Peyer's patch (tissue), 4 donors: ENCODE measurements at places on chromosomes 12 and 14. TPM values are rescaled to one million over a fixed set of nuclear protein-coding genes. Genes with fewer than 3 reads are reported as not detected.
A peak's percentile ranks its signal among the peaks of the same experiment; 100 is the strongest.

Gene FAIM2
- 2.4 TPM for total RNA-seq

Gene KRT73
- 1.2 TPM for total RNA-seq

Gene B3GNT4
- not detected for total RNA-seq

Gene PPP2R3C
- total RNA-seq = 20.1 TPM

Gene FITM1
- 11.3 TPM for total RNA-seq

Gene TMEM63C
- 3.3 TPM for total RNA-seq

Gene MYH6
- not detected for total RNA-seq

Gene EML5
- 1.7 TPM for total RNA-seq

Gene ASCL1
- total RNA-seq = not detected

GRCh38 chr12:94618995-94619695 is 31.2 kb downstream of the TMCC3 start:
- peak; percentile 72 for DNase-seq

DNA sequence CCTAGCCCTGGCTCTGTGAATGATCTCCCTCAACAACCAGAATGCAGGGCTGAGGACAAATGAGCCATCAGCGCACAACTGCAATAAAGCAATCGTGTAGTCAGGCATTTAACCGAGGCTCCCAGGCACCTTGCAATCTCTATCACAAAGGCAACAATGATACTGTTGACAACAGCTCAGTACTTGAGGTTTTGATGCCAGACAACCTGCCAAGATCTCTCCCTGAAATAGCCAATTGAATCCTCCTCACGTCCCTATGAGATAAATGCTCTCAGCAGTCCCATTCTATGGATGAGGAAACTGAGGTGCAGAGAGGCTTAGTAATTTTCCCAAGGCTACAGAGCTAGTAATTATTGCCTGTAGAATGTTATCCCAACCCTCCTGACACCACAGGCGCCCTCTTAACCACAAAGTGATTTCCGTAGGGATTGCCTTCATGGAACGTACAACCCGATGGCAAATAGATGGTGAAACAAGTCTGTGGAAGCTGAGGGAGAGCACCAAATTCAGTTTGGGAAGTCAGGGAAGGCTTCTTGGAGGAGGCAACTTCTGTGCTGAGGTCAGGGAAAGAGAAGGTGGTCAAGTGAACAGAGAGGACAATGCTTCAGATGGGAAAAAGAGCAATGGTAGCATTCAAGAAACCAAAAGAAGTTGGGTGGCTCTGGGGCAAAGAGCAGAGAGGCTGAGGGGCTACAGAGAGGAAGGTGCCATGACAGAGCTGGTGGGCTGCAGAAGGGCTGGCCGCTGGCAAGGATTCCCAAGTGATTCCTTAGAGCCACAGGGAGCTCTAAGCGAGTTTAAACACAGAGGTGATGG is 12.6 kb downstream of the SERPINA3 start:
- DNase-seq = no peak

GRCh38 chr12:57226588-57227314 is 2.8 kb upstream of the SHMT2 start:
- no peak for DNase-seq

GRCh38 chr14:99057576-99058083 is 214.4 kb downstream of the BCL11B start:
- DNase-seq = no peak

DNA sequence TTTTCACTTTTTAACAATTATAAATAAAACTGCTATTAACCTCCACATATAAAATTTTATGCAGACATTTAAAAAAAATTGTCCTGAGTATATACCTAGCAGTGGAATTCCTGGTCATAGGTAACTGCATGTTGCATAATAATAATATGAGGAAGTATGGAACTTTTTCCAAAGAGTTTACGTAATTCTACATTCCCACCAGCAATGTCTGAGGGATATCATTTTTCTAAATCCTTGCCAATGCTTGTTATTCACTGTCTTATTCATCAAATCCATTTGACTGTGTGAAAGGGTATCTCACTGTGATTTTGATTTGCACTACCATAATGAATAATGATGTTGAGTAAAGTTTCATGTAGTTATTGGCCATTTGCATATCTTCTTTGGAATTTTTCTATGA is 393.8 kb downstream of the LRFN5 start:
- DNase-seq = no peak

DNA sequence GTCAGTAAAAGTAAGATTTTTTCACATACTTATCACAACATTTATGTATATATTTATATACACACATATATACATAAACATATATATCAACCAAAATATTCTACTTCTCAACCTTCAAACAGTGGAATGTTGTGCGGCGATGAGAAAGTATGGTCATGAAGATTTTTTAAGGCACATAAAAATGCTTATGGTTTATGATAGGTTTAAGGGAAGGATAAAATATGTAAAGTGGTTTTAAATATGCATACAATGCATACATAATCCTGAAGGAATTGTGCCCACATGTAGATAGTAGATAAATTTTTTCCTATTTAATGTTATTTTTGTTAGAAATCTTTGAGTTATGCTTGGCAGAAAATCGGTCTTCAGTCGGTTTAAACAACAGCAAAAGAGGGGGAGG is 182.7 kb downstream of the ANO6 start:
- no peak for DNase-seq

GRCh38 chr14:77498120-77498979 is at the start of gene ISM2:
TSS of gene ISM2 (minus strand) at chr14:77498816. CDS start at chr14:77498793, 23 bp downstream.
- peak; percentile 65 for DNase-seq

GRCh38 chr12:5807090-5807414 is 138.0 kb downstream of the ANO2 start:
- no peak for DNase-seq

- DNase-seq = peak; percentile 50
Observed at GRCh38 chr14:39229222-39229543, 4.5 kb upstream of the MIA2 start.

DNA sequence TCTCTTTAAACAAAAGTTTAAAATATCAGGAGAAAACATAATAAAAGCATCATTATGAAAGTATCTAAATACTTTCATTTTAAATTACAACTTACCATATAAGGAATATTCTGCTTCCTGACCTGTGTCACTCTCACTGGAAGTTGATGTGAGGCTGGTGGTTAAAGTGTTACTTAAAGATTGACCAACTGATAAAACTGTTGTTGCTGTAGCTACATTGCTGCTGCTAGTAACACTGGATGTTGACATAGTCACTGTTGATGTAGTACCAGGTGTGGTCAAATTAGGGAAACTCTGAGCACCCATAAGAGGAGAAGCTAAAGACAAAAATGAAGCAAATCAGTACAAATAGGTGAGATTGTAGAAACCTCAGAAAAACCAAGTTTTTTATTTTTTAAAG is 79.9 kb downstream of the HECTD1 start:
- DNase-seq = no peak

DNA sequence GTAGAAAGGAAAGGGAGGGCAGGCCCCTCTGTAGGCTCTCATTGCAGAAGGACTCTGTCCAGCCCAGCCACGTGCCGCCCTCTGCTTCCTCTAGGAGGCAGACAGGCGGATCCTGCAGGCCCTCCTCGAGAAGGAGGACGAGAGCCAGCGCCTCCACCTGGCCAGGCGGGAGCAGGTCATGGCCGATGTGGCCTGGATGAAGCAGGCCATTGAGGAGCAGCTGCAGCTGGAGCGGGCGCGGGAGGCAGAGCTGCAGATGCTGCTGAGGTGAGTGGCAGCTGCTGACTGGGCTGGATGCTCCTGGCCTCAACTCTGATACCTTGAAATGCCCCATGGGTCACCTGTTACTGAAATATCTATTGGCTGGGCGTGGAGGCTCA is 10.9 kb downstream of the TCHP start:
- DNase-seq = peak; percentile 58

DNA sequence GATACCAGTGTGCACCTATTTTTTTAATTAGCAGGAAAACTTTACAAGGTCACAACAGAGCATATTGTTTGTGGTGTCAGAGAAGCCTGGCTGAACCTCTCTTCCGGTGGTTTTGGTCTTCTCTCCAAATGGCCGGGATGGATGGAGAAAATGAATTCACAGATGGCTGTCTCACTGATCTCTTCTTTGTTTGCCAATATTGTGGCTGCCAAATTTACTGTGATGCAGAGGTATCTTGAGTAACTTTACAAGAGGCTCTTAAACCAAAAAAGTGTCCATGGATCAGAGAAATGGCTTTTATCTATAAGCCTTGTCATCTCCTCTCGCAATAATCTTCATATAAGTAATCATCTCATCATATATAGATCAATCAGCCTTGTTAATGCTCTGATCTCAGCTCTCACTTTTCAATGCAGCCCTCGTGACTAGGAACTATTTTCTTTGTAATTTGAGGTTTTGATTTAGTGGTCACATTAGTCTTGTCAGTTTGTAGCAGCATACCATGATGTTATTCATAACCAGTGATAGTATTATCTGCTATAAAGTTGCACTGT is 308.1 kb downstream of the EGLN3 start:
- DNase-seq = no peak

DNA sequence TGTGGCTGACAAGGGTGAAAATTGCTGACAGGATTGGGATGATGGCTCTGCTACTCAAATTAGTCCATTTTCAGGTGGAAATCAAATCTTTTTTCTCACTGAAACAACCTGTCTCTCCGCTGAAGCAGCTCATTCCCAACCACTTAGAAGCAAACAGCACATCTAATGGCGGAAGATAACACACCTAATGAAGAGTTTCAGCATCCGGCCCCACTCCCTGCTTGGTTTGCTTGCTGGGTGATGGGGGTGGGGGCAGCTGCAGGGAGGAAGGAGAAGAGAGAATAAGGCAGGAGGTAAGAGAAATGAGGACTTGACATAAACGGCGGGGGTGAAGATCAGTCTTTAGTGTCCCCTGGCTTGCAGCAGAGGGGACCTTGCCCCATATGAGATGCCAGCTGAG is 4.0 kb downstream of the SYNDIG1L start:
- DNase-seq = no peak

DNA sequence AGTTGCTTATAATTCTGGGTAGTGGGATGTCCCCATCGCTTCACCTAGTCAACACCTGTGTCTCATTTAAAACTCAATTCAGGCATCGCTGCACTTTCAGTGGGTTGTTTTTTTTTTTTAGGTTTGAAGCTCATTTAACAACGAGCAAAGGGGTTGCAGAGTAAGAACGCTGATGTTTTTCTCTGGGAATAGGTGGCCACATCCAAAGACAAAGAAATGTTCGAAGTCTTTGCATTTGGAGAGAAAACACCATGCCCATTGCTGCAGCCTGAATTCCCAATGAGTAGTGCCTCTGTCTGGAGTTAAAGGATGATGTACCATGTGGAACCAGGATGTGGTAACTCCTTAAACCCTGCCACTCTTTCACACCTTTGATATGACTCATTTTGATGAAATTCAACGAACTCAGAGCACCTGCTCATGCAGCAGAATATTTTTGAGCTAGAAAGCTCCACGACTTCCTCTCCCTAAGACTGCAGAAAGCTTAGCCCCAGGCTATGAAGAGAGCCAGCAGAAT is 35.1 kb upstream of the BATF start:
- no peak for DNase-seq

DNA sequence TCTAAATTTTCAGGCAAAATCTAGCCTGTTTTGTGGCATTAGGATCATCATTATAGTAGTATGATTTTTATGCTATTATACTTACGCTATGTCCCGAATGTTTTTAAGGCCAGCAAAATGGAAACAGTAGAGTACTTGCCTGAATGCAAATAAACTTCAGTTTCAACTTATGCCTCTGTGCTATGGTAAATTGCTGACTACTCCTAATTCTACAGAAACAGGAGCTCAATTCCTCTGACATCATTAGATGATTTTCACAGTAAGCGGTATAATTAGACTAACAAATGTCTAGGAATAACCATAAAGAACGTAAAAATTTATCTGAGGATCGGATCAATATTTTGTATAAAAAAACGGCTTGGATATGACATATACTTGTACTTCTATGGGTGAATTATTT is 270.0 kb downstream of the EGLN3 start:
- no peak for DNase-seq

GRCh38 chr12:19432309-19433170 is 6.8 kb upstream of the AEBP2 start:
- DNase-seq = no peak

DNA sequence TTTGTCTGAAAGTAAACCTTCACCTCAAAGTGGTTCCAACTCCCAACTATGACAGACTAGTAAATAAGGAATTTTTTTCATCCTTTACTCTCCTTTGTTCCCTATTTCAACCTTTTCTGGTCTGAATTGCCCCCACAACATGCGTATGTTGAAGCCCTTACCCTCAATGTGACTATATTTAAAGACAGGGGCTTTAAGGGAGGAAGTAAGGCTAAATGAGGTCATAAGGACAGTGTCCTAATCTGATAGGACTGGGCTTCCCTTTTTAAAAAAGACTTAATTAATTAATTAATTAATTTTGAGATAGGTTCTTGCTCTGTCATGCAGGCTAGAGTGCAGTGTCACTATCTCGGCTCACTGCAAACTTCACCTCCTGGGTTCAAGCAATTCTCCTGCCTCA is 86.3 kb downstream of the VCPKMT start:
- DNase-seq = no peak

- DNase-seq = no peak
Observed at GRCh38 chr12:65946821-65947220, 122.5 kb downstream of the HMGA2 start.

DNA sequence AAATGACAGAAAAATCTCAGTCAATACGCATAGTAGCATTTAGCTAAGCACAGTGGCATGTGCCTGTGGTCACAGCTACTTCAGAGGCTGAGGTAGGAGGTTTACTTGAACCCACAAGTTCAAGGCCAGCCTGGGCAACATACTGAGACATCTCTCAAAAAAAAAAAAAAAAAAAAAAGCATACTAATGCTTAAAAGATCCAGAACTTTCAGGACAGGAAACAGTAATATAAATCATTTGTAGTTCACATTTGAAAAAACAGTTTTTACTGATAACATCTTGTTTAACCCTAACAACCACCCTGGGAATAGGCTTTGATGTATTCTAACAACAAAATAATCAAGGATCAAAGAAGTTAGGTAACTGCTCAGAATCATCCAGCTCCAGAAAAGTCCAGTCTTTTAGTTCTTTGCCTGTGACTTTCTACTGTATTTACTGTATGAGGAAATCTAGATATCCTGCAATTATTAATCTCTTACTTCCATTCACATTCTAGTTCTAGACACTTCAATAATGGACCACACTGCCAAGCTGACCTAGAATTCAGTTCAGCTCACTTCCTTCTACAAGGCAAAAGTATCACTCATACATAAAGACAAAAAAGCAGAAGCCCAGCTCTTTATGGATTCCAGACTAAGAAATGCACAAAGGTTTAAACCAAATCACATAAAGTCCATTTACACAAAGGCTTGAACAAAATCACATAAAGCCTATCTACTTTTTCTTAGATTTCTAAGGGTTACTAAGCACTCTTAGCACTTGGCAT is 28.5 kb downstream of the PAWR start:
- no peak for DNase-seq

GRCh38 chr12:69435644-69436043 is 34.5 kb upstream of the FRS2 start:
- no peak for DNase-seq
